ENCODE measurements at places on chromosomes 5 and 9.

DNA sequence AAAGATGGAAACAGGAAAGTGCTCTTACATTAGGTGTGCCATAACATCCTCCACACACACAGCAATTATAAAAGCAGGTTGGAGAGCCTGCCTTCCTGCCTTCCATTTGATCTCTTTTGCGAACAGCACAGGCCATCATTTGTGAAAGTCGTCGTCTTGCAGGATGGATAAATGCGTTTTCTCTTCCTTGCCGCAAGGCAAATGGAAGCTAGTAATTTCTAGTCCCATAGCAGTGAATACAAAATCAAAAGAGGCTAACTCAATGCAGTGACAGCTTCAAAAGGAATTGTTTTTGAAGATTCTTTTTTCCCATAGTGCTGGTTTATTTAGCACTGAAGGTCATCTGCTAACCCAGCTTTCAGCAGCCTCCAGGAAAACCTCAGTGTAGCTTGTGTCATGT, 178.8 kb downstream of the GIN1 start:
- DNase-seq = no peak

DNA sequence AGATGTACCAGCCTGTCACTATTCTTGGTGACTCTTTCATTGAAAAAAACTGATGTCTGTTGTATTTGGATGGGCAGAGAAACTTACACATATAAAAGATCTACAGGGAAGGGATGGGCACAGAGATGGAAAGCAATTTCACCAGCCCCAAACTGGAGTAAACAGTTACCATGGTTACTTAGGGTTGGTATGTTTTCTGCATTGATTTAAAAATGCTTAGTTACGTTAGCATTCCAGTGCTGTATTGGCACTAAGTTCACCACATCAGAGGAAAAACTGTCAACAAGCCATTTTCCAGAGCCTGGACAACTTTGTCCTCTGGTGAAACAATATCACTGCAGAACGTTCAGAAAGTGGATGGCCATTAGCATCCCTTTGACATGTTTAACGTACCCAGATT, 28.0 kb downstream of the MARCHF3 start:
- DNase-seq = no peak

DNA sequence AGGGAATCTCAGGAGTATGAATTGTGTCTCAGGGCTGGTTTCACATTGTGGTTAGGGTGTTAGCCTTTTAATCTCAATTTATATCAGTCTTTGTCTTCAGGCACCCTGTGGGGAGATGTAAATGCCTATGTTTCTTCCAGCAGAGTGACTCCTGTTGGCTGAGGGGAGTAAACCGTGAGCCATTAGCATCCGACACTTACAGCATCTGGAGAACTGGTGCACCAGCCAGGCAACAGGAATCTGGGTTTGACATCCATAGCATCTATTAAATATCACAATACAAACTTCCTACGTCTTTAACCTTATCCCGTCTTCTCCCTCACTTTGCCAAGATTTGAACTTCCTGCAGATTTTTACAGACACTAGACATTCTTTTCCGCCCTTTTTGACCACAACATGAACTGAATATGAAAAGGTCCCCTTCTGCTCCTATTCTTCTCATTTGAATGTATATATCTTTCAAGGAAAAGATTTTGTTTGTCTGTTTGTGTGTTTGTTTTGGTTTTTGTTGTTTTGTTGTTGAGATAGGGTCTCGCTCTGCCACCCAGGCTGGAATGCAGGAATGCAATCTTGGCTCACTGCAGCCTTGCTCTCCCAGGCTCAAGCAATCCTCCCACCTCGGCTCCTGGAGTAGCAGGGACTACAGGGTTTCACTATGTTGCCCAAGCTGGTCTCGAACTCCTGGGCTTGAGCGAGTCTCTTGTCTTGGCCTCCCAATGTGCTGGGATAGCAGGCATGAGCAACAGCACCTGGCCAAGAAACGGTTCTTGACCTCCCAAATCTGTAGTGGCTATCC, 626.2 kb downstream of the TLR4 start:
- DNase-seq = no peak

- no peak for DNase-seq
Observed at GRCh38 chr5:110965773-110966581, 105.5 kb upstream of the TSLP start.

DNA sequence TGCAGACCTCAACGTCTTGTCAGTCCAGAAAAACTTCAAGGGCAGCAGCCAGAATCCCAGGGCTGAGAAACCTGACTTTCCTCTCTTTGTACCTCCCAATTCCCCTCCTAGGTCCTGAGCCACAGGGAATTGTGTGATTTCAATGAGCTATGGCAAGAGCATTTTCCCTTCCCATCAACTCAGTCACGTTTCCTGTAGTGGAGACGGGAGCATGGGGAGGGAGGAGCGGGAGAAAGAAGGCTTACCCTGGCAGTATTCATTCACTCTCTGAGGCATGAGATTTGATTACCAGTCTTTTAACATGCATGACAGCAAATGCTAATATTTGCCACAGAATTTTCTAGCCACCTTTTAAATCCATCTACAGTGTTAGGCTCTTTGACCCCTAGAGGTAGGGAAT, 109.4 kb upstream of the TBCA start:
- no peak for DNase-seq

- no peak for DNase-seq
Observed at GRCh38 chr5:124665035-124665434, 81.4 kb downstream of the ZNF608 start.

DNA sequence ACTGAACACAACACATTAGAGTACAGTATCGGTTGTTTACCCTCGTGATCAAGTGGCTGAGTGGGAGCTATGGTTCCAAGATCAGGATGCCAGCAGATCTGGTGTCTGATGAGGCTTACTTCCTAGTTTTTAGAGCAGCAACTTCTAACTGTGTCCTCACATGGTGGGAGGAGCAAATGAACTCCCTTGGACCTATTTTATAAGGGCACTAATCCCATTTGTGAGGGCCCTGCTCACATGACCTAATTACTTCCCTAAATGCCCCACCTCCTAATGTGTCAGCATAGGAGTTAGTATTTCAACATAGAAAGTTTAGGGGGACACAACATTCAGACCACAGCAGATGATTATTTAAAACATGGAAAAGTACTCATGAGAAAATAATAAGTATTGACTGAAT, 111.8 kb downstream of the GCNT1 start:
- DNase-seq = no peak

Data from NCI-H1417 treated with DMSO at 0.1 percent for 48 hours (cell line).